Fibroblast of the aortic adventitia (primary cell): ENCODE measurements at places on chromosomes 5 and 9. TPM values are rescaled to one million over a fixed set of nuclear protein-coding genes. Genes with fewer than 3 reads are reported as not detected.

DNA sequence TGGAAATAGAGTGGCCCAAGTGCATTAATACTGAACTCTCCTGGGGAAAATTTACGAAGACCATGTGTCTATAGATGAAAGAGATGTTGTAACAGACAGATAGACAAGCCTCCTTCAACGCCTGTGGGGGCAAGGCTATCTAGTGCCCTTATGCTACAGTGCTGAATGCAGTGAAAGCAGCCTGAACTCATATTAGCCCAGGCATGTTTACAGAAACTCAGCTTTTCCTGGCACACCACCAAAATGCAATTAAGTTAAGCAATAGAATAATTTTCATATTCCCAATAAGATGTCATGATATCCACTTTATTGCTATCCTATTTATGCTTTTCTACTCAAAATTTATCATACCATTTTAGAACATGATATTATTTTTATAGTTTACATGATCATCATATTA, 277.0 kb downstream of the DIRAS2 start:
- no peak for DNase-seq

DNA sequence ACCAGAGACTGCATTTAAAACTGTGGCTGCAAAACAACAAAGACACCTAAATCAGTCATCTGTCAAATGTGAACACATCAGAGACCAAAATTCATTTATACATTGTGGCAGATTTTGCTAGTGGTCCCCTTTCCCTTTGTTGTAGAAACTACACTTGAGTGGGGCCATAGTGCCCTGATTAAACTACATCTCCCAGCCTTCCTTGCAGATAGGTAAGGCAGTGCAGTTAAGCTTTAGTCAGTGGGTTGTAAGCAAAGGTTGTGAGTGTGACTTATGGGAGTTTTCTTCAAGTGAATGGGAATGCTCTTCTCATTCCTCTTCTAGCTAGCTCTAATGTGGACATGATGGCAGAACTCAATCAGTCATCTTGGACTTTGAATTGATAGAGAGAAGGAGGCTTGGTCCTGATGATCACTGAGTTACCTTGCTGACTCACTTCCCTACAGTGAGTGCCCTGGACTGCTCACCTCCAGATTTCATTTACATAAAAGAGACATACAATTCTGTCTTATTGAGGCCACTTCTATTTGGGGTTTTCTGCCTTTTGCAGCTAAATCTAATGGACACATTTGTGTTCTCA, 35.2 kb upstream of the SPARC start:
- no peak for DNase-seq

- DNase-seq = no peak
Observed at GRCh38 chr9:126287166-126287866, 39.3 kb upstream of the MVB12B start.

PRUNE2 gene
- total RNA-seq = 14.7 and 122 TPM in 2 replicates

DNA sequence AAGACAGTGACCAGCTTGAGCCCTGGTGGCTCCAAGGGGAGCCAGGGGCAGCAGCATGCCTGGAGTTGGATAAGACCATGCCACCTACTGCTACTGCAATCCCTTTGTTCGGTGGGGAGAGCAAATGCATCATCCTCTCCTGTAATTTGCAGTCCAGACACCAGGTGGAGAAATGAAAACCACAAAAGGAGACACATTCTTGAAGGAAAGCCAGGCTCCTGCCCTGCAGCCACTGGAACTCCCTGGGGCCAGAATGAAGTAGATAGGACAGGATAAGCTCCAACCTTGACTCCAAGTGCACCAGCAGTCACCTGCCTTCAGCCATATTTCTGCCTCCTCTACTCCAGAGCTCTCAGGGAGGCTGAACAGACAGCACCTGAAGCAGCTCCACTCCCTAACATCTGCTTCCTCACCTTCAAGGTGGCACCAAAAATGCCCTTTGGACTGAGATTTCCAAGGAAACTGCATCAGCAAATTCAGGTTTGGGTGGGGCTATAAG, 65.1 kb upstream of the IQGAP2 start:
- peak; percentile 35 for DNase-seq

PRR16 gene
- 4.4 and 22.1 TPM in 2 replicates for total RNA-seq

GRCh38 chr5:54251981-54252380, 58.4 kb downstream of the ARL15 start:
- DNase-seq = peak; percentile 12

DNA sequence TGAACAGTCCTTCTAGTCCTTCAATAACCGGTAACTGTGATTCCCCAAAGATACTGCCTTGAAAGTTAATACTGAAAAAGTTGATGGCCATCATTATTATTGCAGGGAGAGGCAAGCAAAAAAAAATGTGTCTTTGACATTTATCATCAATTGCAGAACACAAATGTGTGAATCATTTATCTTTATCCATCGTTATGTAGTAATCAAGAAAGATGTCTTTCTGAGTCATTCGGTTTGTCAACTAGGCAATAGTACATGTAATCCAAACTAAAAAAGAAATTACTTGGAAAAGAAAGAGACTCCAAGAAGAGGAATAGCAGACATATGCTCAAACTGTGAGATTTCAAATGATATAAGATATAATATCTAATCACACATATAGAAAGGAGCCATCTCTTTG, 473.0 kb downstream of the CETN3 start:
- DNase-seq = no peak

GRCh38 chr5:68378204-68378820, 162.8 kb downstream of the PIK3R1 start:
- no peak for DNase-seq

GRCh38 chr9:37364751-37365360, 57.6 kb upstream of the GRHPR start:
- DNase-seq = no peak

DNA sequence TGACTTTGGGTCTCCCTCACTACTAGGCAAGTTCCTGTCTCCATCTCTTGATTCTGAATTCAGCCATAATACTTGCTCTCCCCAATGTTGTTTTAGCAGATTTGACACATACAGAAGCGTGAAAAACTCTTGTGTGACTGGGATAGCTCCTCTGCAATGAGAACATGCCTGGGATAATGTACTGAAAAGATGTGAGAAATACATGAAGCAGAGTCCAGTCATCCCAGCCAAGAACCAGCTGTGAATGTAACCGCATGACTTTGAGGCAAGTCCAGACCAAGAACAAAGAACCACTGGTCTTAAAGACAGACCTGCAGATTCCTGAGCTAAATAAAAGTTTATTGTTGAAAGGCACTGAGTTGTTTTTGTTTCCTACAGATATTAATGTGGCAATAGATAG, 135.0 kb downstream of the NMUR2 start:
- no peak for DNase-seq

OTP gene
- not detected in 2 replicates for total RNA-seq

DNA sequence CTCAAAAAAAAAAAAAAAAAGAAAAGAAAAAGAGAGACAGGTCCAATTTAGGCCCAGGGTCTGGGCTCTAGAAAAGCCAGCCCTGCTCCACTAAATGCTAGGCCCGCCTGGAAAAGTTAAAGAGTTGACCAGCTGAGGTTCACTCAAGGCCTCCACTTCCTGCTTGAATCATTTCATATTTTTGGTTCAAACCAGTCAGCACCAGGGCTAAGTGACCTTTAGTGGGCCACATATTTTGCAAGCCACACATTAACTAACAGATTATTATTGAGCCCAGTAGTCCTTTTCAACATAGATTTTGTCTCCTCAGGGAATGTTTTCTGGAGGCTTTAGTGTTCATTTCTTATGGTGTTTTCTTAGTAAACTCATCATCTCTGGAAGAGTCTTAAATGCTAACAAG, 156.6 kb downstream of the TLR4 start:
- DNase-seq = no peak

GRCh38 chr5:176466245-176466871, 18.2 kb downstream of the FAF2 start:
- DNase-seq = peak; percentile 94

- peak; percentile 3 for DNase-seq
Observed at GRCh38 chr9:31612336-31613030, 772.0 kb upstream of the ACO1 start.

GRCh38 chr5:54691656-54692055, 174.1 kb downstream of the SNX18 start:
- DNase-seq = no peak

PTGS1 gene
- total RNA-seq = 6.3 and 173 TPM in 2 replicates

CDH9 gene
- 0.16 TPM in 1 of 2 replicates, not detected in the other for total RNA-seq

GRCh38 chr5:127028822-127029457, 1.4 kb downstream of the MARCHF3 start:
- peak; percentile 34 for DNase-seq

BNIP1 gene
- 10.8 and 20.9 TPM in 2 replicates for total RNA-seq

GRCh38 chr5:168362097-168362885, 70.8 kb downstream of the WWC1 start:
- DNase-seq = no peak

PAEP gene
- not detected in 2 replicates for total RNA-seq

- peak; percentile 28 for DNase-seq
Observed at GRCh38 chr5:68194386-68194785, 21.2 kb upstream of the PIK3R1 start.

DNA sequence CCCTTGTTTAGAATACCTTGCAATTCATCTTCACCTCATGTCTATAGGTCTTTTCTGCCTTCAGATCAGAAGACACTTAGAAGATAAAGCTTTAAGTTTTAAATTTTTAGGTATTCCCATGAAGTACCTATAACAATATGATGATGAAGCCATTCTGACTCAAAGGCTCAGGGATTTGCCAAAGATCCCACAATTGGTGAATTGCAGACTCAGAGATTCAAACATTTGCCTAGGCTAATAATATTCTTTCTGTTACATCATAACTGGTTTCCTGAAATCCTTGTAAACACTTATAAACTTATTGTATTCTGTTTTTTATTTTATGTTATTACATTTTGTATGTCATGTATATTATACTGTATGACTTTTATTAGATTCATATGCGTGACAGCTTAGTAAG, 62.8 kb upstream of the ZFAND5 start:
- peak; percentile 65 for DNase-seq

DNA sequence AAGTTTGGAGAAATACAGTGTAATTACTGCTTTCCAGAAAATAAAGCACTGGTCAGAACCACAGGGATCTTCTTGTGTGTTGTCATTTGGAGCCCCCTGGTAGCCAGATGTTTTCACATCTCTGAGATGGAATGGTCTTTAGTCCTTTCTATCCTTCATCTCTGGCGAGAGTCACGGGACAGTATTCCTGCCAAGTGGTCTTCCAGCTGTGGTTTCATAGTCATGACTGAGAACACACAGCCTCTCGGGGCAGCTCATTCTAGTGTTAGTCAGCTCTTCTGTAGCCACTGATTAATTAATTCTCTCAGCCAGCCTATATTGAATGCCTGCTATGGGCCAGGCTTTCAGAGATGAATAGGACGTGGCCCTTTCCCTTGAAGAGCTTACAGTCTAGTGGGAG, 34.1 kb downstream of the HMGXB3 start:
- peak; percentile 85 for DNase-seq

DNA sequence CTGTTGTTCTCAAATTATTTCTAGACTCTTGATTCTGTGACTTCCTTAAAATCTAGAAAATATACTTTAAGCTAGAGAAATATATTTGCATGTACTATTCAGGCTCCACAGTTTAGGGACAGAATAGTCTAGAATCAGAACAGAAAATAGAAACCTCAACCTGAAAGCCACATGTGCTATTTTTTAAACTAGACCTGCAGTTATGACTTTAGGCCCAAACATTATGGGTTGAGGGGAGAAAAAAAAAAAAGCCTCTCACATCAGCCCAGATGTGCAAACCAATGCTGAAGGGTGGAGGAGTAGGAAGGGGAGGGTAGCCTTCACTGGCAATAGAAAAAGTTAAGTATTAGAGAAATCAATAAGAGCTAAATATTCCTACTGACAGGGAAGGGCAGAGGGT, 35.7 kb downstream of the ELL2 start:
- DNase-seq = no peak

DNA sequence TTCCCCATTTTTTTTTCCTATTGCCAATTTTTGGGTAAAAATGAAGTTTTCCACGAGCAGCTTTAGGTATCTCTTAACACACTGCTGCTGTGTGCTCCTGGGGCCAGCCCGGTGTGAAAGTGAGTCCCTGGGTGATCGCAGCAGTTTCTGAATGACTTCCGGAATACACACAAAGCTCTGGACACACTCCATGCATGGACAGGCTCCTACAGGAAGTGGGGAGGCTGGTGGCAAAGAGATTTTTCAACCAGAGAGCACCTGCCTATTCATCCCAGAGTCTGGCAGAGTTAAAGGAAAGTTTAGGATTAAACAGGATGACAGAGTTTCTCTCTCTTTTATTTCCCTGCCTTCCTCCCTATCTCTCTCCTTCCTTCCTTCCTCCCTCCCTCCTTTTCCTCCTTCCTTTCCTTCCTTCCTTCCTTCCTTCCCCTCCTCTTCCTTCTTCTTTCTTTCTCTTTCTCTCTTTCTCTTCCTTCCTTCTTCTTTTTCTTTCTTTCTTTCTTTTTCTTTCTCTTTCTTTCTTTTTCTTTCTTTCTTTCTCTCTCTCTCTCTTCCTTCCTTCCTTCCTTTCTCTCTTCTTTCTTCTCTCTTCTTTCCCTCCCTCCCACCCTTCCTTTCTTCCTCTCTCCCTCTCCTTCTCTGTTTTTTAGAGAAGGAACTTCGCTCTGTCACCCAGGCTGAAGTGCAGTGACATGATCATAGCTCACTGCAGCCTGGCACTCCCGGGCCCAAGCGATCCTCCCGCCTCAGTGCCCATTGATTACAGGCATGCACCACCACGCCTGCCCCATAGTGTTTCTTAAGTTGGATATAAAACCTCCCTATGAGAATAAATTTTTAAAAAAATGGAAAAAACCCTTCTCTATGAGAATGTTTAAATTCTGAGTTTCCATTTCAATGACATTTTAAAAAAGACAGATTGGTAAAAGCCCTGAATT, 38.7 kb upstream of the UBTD2 start:
- no peak for DNase-seq

DNA sequence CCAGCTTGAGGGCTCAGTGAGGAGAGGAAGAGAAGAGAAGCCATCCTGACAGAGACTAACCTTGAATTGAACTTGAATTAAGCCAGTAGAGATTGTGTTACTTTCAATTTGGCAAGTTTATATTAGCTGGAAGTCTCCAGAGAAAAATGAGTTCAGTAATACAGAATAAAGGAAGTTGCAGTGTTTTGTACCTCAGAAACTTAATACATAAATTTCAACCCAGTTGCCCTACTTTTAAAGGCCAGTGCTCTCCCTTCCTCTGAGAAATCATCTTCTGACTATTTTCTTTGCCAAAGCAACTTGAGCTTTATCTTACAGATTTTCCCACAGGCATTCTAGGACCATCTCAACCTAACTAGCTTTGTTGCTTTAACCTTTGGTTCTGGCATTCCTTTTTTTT, 231.0 kb upstream of the GAS1 start:
- DNase-seq = no peak

- peak; percentile 46 for DNase-seq
Observed at GRCh38 chr5:83608122-83608521, 112.5 kb downstream of the HAPLN1 start.
